ENCODE measurements at places on chromosomes 6 and 20.

- DNase-seq, result no peak
Measured at GRCh38 chr20:47558295-47559066, 56.8 kb downstream of the NCOA3 start.

- no peak for DNase-seq
Measured at GRCh38 chr6:15929685-15930084, 199.2 kb upstream of the MYLIP start.

DNA sequence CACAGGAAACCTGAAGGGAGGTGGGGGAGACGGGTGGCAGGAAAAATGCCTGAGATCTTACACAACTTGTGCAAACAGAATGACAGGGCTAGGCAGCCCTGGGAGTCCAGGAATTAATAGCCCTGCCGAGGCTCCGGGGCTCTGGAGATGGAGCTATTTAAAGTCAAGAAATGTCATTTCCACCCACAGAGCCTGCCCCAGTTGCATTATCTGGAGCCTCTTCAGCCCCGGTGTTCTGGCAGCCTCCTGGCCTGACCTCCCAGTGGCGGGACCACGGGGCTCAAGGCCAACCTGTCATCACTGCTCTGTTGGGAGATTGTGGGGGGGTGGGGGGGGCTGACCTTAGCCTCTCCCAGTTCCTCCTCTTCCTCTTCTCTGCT is 28.5 kb upstream of the SCUBE3 start:
- DNase-seq, result no peak

DNA sequence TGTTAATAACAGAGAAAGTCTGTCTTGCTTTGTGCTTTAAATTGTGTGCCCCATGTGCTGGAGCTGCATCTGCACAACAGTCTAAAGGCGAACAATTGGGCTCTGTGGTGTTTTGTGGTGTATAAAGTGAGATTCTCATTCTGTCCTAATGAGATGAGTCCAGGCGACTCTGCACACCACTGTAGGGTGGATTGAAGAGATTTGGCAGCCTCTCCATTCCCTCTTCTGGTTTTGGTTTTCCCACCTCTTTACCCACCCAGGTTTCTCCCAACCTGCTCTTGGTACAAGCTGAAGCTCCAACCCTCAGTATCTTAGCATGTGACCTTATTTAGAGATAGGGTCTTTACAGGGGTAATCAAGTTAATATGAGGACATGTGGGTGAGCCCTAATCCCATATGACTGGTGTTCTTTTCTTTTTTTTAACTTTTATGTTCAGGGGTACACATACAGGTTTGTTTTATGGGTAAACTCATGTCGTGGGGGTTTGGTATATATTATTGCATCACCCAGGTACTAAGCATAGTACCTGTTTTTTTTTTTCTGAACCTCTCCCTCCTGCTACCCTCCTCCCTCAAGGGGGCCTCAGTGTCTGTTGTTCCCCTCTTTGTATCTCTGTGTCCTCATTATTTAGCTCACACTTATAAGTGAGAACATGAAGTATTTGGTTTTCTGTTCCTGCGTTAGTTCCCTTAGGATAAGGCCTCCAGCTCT is 217.6 kb upstream of the DTNBP1 start:
- DNase-seq, result no peak

GRCh38 chr6:24704468-24704867 is 14.5 kb downstream of the C6orf62 start:
- DNase-seq, result no peak

DNA sequence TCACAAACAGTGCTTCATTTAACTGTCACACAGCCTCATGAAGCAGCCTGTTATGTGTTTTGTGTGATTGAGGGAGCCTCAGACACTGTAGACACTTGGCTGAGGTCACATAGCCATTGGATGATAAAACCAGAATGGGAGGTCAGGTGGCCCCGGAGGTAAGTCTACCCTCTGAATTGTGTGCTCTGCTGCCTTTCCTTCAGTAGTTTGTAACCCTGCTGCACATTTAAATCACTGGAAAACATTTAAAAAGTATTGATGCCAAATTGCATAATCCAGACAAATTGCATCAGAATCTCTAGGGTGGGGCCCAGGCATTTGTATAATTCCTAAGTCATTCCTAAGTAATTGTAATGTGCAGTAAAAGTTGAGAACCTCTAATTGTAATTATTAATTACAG is 85.2 kb upstream of the ECI2 start:
- DNase-seq, result no peak

- no peak for DNase-seq
Measured at GRCh38 chr6:31559958-31560696, 12.0 kb upstream of the LTA start.

- DNase-seq, result no peak
Measured at GRCh38 chr6:36352477-36353157, 15.9 kb upstream of the BNIP5 start.

- no peak for DNase-seq
Measured at GRCh38 chr6:31836474-31837368, 9.2 kb downstream of the HSPA1B start.

GRCh38 chr6:37085198-37085597 is 79.7 kb downstream of the FGD2 start:
- DNase-seq, result no peak

DNA sequence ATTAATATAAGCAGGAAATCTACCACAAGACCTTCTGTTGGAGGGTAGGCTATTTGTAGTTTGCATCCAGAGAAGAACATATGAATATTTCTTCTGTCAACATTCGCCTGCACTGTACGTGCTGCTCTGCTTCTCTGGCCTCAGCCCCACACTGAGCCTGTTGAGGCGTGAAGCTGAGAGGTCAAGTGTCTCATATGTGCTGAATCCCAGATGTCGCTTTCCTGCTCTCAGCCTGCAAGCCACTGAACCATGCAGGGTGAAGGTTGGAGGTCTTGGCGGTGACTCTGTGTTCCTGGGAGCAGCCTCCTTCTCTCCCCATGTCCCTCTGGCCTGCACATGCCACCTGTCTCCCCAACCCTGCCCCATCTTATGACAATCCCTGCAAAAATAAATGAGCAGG is 83.6 kb downstream of the TMEM170B start:
- DNase-seq, result no peak
